GM12878 (cell line): ENCODE measurements at places on chromosomes 5 and 9. TPM values are rescaled to one million over a fixed set of nuclear protein-coding genes. Genes with fewer than 3 reads are reported as not detected.
A peak's percentile ranks its signal among the peaks of the same experiment; 100 is the strongest.

The CYSRT1 gene
- total RNA-seq = 0.97 and 1.6 TPM in 2 replicates

DNA sequence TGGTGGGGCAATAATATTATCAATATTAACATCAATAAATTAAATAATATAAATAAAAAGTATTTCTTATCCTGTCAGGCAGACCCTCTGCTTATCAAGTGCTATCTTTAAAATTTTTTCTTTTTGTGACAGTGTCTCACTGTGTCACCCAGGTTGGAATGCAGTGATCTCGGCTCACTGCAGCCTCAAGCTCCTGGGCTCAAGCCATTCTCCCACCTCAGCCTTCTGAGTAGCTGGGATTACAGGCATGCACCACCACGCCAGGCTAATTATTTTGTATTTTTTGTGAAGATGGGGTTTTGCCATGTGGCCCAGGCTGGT lies 53.2 kb downstream of the NDST1 start:
- no peak overlapping the region for H3K4me3 ChIP-seq
- no peak for DNase-seq
- no peak overlapping the region for H3K27ac ChIP-seq
- no peaks in the 10 kb centered on the region for H3K27me3 ChIP-seq
- no peaks in the 10 kb centered on the region for H3K36me3 ChIP-seq

- no peaks in the 10 kb centered on the region for H3K4me1 ChIP-seq
- no peak overlapping the region for H3K4me3 ChIP-seq
- H3K27me3 ChIP-seq = no peaks in the 10 kb centered on the region
These were observed 88.0 kb downstream of the DAP start for GRCh38 chr5:10673017-10673389.

GRCh38 chr9:30522486-30522885 lies 1862.0 kb upstream of the ACO1 start:
- DNase-seq = no peak
- H3K27me3 ChIP-seq = no peaks in the 10 kb centered on the region
- no peak overlapping the region for H3K27ac ChIP-seq
- H3K36me3 ChIP-seq = no peaks in the 10 kb centered on the region

- no peak overlapping the region for H3K27ac ChIP-seq
- peaks cover 45% of the 10 kb centered on the region for H3K36me3 ChIP-seq
- DNase-seq = no peak
- no peaks in the 10 kb centered on the region for H3K4me1 ChIP-seq
- H3K4me3 ChIP-seq = no peak overlapping the region
- H3K27me3 ChIP-seq = no peaks in the 10 kb centered on the region
These were observed 23.9 kb downstream of the CLTA start for GRCh38 chr9:36214571-36214970.

DNA sequence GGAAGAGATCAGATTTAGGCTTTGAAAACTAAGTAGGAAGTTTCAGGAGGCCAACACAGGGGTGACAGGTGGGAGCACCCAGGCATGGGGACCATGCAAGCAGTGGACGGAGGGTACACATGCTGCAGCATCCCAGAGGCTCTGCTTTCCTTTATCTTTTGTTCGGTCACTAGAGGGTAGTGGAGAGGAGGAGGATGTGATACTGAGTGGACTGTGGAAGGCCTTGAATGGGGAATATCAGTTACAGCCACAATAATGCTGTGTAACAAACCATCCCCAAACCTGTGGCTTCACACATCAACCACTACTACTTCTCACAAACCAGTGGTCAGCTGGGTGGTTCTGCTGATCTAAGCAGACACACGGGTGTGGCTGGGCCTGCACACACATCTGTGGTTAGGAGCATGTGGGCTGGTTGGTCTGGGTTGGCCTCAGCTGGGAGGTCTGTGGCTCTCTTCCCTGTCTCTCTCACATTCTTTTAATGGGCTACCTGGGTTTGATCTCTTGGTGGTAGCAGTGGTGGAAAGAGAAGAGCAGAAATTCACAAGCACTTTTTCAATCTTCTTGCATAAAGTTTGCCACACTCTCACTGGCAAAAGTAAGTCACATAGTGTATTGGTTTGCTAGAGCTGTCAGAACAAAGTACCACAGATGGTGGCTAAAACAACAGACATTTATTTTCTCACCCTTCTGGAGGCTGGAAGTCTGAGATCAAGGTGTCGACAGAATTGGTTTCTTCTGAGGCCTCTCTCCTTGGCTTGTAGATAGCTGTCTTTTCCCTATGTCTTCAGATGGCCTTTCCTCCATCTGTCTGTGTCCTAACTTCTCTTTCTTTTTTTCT lies 238.7 kb downstream of the AGTPBP1 start:
- no peak overlapping the region for H3K27ac ChIP-seq
- H3K4me1 ChIP-seq = no peaks in the 10 kb centered on the region

DNA sequence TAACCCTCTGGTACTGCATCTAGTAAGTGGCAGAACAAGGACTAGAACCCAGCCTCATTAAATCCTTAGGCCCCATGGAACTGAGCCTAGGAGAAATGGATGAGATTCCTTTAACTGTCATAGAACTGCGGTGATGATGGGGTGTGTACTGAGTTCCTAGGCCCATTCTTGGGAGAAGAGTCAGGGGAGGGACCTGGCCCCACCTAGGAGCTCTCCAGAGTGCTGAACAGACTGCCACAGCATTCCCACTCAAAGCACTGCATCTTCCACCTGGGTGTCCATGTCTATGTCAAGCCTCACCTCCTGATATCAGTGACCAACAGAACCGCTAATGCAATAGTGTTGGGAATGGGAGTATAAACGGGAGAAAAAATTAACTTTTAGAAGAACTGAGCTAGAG lies 36.6 kb downstream of the TTLL11 start:
- peaks cover 2% of the 10 kb centered on the region for H3K4me1 ChIP-seq
- no peaks in the 10 kb centered on the region for H3K36me3 ChIP-seq
- no peaks in the 10 kb centered on the region for H3K27me3 ChIP-seq
- no peak overlapping the region for H3K27ac ChIP-seq
- no peak for DNase-seq

DNA sequence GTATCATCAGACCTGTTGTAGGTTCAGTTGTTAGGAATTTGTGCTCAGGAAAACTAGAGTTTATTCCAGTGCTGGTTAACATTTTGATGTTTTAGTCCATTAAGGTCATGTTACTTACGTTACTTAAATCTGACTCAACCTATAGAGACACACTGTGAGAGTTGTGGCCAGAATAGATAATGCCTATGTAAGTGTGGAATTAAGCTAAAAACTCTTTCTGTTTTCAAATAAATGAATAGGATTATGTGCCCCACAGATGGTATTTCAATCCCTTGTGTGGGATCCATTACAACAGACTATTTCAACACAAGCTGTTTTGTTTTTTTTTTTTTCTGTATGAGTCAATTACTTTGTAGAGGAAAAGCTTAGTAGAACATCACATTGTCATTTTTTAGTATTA lies 68.1 kb downstream of the MEGF10 start:
- no peak overlapping the region for H3K4me3 ChIP-seq
- H3K27me3 ChIP-seq = no peaks in the 10 kb centered on the region
- no peaks in the 10 kb centered on the region for H3K36me3 ChIP-seq
- no peak for DNase-seq

The IFNA2 gene
- total RNA-seq = 0.26 TPM in 1 of 2 replicates, not detected in the other

DNA sequence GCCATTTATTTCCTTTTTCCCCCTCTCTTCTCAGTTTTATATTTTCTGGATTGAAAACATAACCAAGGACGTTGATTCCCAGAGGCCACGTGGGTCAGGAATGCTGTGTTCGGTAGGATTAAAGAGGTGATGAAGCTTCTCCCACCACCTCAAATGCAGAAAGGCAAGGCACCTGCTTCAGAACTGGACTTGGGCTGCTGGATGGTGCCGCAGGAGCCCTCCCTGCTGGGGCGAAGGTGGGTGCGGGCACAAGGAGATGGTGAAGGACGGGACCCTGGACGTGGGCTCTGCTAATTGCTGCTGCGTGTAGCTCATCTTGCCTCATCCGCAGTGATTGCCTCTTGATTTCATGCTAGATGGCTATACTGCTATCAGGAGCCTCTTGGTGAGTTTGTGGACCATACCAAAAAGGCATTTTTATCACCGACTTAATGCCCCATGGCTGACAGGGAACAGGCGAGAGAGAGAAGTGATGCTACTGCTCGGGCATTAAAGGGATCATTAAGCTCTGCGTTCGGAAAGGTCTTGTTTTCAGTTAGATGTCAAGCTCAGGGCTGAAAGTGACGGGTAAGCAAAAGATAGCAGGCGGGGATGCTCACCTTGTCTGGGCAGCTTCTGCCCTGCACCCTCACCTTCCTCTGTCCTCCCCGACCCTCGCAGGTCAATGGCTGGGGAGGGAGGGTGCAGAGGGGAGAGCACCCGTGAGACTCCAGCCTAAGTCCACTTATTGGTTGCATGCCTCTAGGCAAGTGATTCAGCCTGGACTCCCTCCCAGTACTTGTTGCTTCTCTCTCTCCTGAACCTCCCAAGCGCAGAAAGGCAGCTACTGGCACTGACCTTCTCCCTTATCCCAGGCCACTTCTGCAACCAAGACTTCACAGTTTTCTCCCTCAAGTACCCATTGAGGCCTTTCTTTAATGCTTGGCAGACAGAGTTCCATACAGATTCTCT lies 71.6 kb upstream of the FSTL4 start:
- peaks cover 5% of the 10 kb centered on the region for H3K4me1 ChIP-seq
- H3K36me3 ChIP-seq = no peaks in the 10 kb centered on the region
- DNase-seq = no peak
- H3K27ac ChIP-seq = no peak overlapping the region
- no peaks in the 10 kb centered on the region; the same call in 1 of the 2 replicates for H3K27me3 ChIP-seq

DNA sequence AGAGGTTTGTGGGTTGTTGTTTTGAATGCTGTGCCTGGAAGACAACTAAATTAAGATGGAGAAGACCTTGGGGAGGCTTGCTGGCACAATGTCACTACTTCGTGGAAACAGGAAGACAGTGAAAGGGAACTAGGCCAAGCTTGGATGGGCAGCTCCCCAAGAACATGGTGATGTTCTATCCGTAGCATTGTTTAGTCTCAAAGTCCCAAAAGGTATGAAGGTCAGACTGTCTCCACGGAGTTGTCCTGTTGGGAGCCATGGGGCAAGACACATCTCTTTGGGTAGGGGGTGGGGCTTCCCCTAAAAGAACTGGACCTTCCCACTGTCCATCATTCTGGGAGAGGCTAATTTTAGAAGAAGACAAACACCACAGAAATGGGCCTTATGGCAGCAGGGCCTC lies 140.5 kb downstream of the ENTREP1 start:
- H3K4me1 ChIP-seq = no peaks in the 10 kb centered on the region
- H3K27me3 ChIP-seq = peaks cover 1% of the 10 kb centered on the region
- no peaks in the 10 kb centered on the region for H3K36me3 ChIP-seq
- no peak overlapping the region for H3K27ac ChIP-seq

- DNase-seq = peak; percentile 53
- H3K27ac ChIP-seq = no peak overlapping the region
- no peaks in the 10 kb centered on the region for H3K36me3 ChIP-seq
These were observed 15.7 kb downstream of the TTC23L start for GRCh38 chr5:34854459-34855174.

- H3K4me1 ChIP-seq = no peaks in the 10 kb centered on the region
- H3K27me3 ChIP-seq = no peaks in the 10 kb centered on the region
- H3K27ac ChIP-seq = no peak overlapping the region
- no peak overlapping the region for H3K4me3 ChIP-seq
- DNase-seq = no peak
These were observed 145.4 kb upstream of the SHB start for GRCh38 chr9:38214432-38214831.

- H3K27ac ChIP-seq = no peak overlapping the region
- no peaks in the 10 kb centered on the region for H3K27me3 ChIP-seq
- no peak for DNase-seq
- no peak overlapping the region for H3K4me3 ChIP-seq
- H3K4me1 ChIP-seq = no peaks in the 10 kb centered on the region
- no peaks in the 10 kb centered on the region for H3K36me3 ChIP-seq
These were observed 284.4 kb upstream of the RFX3 start for GRCh38 chr9:3810231-3810630.

GRCh38 chr9:2340046-2340760 lies 281.4 kb upstream of the VLDLR start:
- H3K27ac ChIP-seq = no peak overlapping the region
- H3K4me1 ChIP-seq = no peaks in the 10 kb centered on the region
- DNase-seq = no peak
- no peak overlapping the region for H3K4me3 ChIP-seq
- no peaks in the 10 kb centered on the region for H3K27me3 ChIP-seq

DNA sequence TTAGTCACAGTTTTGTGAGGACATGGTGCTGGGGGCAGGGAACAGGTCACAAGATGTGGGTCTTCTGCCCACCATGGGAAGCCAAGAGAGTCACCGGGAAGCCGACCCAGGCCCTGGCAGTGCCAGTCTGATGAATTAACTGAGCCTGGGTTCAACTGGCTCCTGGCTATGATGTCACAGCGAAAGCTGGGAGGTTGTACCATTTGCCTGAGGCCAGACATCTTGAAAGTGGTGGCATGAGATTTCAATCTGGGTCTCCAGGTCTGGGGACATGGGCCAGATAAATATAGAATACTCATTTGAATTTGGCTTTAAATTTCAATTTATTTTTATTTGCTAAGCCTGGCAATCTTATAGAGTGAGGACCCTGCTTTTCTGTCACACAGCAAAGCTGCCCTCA lies 280.9 kb downstream of the NSG2 start:
- H3K36me3 ChIP-seq = no peaks in the 10 kb centered on the region
- no peak overlapping the region for H3K4me3 ChIP-seq
- H3K27me3 ChIP-seq = no peaks in the 10 kb centered on the region; the same call in 1 of the 2 replicates
- H3K4me1 ChIP-seq = no peaks in the 10 kb centered on the region

The SPATA31E1 gene
- total RNA-seq = not detected in 2 replicates

GRCh38 chr5:43312699-43313034 lies 545 bp downstream of the HMGCS1 start:
- H3K4me1 ChIP-seq = peaks cover 6% of the 10 kb centered on the region
- H3K4me3 ChIP-seq = peak overlapping the region; percentile 79
- H3K27me3 ChIP-seq = no peaks in the 10 kb centered on the region
- no peak for DNase-seq

The EIF4EBP3 gene
- 6.2 and 9.3 TPM in 2 replicates for total RNA-seq

The ZNF483 gene
- total RNA-seq = 0.40 and 0.72 TPM in 2 replicates

- H3K36me3 ChIP-seq = no peaks in the 10 kb centered on the region
- no peaks in the 10 kb centered on the region for H3K27me3 ChIP-seq
- H3K4me1 ChIP-seq = no peaks in the 10 kb centered on the region
- H3K4me3 ChIP-seq = no peak overlapping the region
- peak; percentile 16 for DNase-seq
These were observed 34.3 kb upstream of the MACIR start for GRCh38 chr5:103224118-103224893.

The NEUROG1 gene
- total RNA-seq = not detected in 2 replicates

GRCh38 chr9:89471390-89471789 lies 26.5 kb downstream of the SEMA4D start:
- peaks cover 46% of the 10 kb centered on the region for H3K4me1 ChIP-seq
- H3K27me3 ChIP-seq = no peaks in the 10 kb centered on the region
- H3K36me3 ChIP-seq = peaks cover 5% of the 10 kb centered on the region

GRCh38 chr5:81154725-81155124 lies 78.4 kb upstream of the CKMT2 start:
- peak; percentile 33 for DNase-seq
- H3K36me3 ChIP-seq = no peaks in the 10 kb centered on the region
- H3K4me3 ChIP-seq = no peak overlapping the region
- no peaks in the 10 kb centered on the region for H3K27me3 ChIP-seq
- H3K27ac ChIP-seq = no peak overlapping the region

GRCh38 chr5:73966451-73966850 lies 340.5 kb downstream of the ARHGEF28 start:
- H3K27ac ChIP-seq = no peak overlapping the region
- no peak overlapping the region for H3K4me3 ChIP-seq
- no peaks in the 10 kb centered on the region for H3K4me1 ChIP-seq
- H3K27me3 ChIP-seq = no peaks in the 10 kb centered on the region
- no peaks in the 10 kb centered on the region for H3K36me3 ChIP-seq
- DNase-seq = no peak
